Stimulated activated CD8-positive, alpha-beta memory T cell treated with anti-CD3 and anti-CD28 coated beads, Interleukin-4, amount 100 ng/mL, for 4 hours (primary cell): ENCODE measurements at places on chromosomes 11 and 22.

- DNase-seq = no peak
Observed at GRCh38 chr11:107608809-107609208, 17.9 kb downstream of the ELMOD1 start.

GRCh38 chr11:57752954-57753353 is 1.3 kb upstream of the BTBD18 start:
- no peak for DNase-seq

GRCh38 chr22:42432020-42432596 is at the start of gene NFAM1:
Gene NFAM1 (minus strand): TSS chr22:42432403. CDS start chr22:42432357, 46 bp downstream.
- DNase-seq = no peak

GRCh38 chr11:2653198-2653551 is 46.6 kb downstream of the KCNQ1OT1 start:
- no peak for DNase-seq

- DNase-seq = no peak
Observed at GRCh38 chr11:27179334-27179733, 138.7 kb downstream of the BBOX1 start.

DNA sequence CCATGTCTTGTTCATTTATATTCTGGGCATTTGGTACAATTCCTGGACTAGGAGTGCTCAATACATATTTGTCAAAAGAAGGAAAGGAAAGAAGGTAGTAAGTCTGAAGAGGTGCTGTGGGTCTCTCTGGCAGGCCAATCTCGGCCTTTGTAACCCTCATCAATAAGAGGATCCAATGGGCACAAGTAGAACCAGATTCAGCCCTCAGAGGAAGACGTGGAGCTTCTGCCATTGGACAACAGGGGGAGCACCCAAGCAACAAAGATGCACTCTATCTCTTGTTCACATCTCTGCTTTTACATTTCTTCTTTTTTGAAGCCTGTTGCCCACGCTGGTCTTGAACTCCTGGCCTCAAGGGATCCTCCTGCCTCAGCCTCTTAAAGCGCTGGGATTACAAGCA is 2.2 kb upstream of the VPS11 start:
- DNase-seq = no peak
